ENCODE measurements at places on chromosomes 3 and 15. TPM values are rescaled to one million over a fixed set of nuclear protein-coding genes. Genes with fewer than 3 reads are reported as not detected.

The ACKR2 gene
- 0.35 TPM for total RNA-seq

The CCDC191 gene
- total RNA-seq: 6.4 TPM

The NR2E3 gene
- not detected for total RNA-seq

The CHL1 gene
- total RNA-seq: not detected

The SLC28A1 gene
- total RNA-seq: not detected

The IVD gene
- total RNA-seq: 37.0 TPM

The SLC22A14 gene
- total RNA-seq: not detected

The ST8SIA2 gene
- not detected for total RNA-seq

The NOX5 gene
- total RNA-seq: not detected

The IL16 gene
- 104 TPM for total RNA-seq

The EHD4 gene
- 57.6 TPM for total RNA-seq

DNA sequence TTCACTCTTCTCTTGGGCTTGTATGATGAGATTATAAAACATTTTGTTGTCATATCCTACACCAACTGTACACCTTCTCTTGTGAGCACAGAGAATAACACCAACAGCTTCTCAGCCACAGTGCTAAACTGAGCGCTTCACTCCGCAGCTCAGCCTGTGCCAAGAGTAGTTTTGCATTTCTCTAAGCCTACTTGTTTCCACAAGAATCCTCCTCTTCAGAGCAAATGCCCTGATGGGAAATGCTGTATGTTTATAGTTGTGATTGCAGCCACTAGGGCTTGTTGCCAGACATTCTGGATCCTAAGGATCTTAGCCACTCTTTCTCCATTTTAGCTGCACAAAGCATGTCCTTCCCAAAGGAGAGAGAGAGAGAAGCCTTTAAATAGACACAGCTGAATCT, 138.8 kb upstream of the PLXND1 start:
- no peak overlapping the region for H3K27ac ChIP-seq
- no peak for DNase-seq
- peaks cover 22% of the 10 kb centered on the region for H3K4me1 ChIP-seq
- H3K4me3 ChIP-seq: no peak overlapping the region

GRCh38 chr15:66847565-66847991, 145.5 kb downstream of the SMAD6 start:
- peaks cover 13% of the 10 kb centered on the region for H3K4me1 ChIP-seq
- peaks cover 46% of the 10 kb centered on the region for H3K27me3 ChIP-seq
- no peak overlapping the region for H3K4me3 ChIP-seq
- H3K27ac ChIP-seq: no peak overlapping the region
- H3K36me3 ChIP-seq: peaks cover 9% of the 10 kb centered on the region
- no peak for DNase-seq

DNA sequence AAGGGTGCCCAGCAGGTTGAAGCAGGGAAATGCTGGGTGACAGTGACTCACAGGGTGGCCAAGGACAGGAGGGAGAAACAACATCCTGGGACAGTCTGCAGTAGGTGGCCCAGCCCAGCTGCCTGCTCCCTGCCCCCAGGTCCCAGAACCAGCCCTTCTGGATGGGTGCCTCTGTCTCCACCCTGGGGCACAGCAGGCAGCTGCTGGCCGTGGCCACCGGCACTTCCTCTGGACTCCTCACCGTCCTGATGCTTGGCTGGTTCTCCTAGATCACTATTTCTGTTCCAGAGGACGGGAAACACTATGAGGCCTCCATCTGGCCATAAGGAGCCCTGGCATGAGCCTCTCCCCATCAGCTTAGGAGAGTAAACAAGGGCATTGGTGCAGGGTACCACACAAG, 258.9 kb downstream of the XXYLT1 start:
- H3K4me1 ChIP-seq: peaks cover 10% of the 10 kb centered on the region
- H3K4me3 ChIP-seq: no peak overlapping the region

- no peaks in the 10 kb centered on the region for H3K36me3 ChIP-seq
- DNase-seq: no peak
- H3K4me3 ChIP-seq: no peak overlapping the region
- no peaks in the 10 kb centered on the region for H3K27me3 ChIP-seq
These were observed 5.8 kb upstream of the DIS3L start for GRCh38 chr15:66287461-66288057.

GRCh38 chr3:137988152-137988551, 21.8 kb upstream of the CLDN18 start:
- no peak overlapping the region for H3K4me3 ChIP-seq
- no peaks in the 10 kb centered on the region for H3K4me1 ChIP-seq
- no peak for DNase-seq
- H3K36me3 ChIP-seq: no peaks in the 10 kb centered on the region

GRCh38 chr3:16433701-16434151, 79.8 kb downstream of the RFTN1 start:
- peaks cover 7% of the 10 kb centered on the region for H3K4me1 ChIP-seq
- no peak overlapping the region for H3K4me3 ChIP-seq
- no peaks in the 10 kb centered on the region for H3K36me3 ChIP-seq

DNA sequence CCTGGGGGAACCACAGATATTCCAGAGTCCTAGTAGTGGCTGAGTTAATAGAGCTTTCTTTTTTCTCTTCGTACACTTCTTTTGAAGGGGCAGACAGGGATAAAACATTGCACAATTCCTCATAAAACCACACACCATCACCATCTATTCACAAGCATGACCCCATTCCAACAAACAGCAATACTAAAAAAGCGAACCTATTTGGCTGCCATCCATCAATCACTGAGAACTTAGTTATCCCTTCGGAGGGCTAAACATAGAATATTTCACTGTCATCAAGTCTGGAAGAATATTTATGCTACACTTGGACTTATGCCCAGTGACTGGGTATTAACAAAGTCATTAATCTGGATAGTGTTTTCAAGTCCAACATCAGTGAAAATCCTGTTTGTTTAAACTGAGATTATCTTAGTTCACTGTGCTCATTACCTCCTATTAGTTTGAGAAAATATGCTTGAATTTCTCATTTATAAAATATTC, 80.3 kb upstream of the PRTG start:
- H3K4me3 ChIP-seq: no peak overlapping the region
- DNase-seq: no peak
- H3K27ac ChIP-seq: no peak overlapping the region
- H3K4me1 ChIP-seq: no peaks in the 10 kb centered on the region

DNA sequence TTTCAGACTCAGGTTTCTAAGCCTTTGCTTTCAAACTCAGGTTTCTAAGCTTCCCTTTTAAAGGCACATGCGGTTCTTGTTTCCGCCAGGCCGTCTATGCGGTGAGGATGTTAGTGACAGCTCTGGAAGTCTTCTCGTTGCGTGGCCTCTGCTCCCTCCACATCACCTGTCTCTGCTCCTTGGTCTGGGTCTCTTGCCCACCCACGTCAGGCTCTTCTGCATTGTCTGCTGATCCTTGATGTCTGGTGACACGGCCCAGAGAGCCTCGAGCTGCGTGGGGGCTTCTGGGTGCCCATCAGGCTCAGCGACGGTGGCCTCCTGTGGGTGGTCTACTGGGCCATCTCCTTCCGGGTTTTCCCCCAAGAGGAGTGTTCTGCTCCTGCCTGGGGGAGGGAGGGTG, 30.5 kb downstream of the KLF13 start:
- H3K4me3 ChIP-seq: peak overlapping the region; percentile 95
- DNase-seq: no peak
- H3K27ac ChIP-seq: peak overlapping the region; percentile 99
- no peaks in the 10 kb centered on the region for H3K27me3 ChIP-seq
- peaks cover 6% of the 10 kb centered on the region for H3K36me3 ChIP-seq
- peaks cover 77% of the 10 kb centered on the region for H3K4me1 ChIP-seq

DNA sequence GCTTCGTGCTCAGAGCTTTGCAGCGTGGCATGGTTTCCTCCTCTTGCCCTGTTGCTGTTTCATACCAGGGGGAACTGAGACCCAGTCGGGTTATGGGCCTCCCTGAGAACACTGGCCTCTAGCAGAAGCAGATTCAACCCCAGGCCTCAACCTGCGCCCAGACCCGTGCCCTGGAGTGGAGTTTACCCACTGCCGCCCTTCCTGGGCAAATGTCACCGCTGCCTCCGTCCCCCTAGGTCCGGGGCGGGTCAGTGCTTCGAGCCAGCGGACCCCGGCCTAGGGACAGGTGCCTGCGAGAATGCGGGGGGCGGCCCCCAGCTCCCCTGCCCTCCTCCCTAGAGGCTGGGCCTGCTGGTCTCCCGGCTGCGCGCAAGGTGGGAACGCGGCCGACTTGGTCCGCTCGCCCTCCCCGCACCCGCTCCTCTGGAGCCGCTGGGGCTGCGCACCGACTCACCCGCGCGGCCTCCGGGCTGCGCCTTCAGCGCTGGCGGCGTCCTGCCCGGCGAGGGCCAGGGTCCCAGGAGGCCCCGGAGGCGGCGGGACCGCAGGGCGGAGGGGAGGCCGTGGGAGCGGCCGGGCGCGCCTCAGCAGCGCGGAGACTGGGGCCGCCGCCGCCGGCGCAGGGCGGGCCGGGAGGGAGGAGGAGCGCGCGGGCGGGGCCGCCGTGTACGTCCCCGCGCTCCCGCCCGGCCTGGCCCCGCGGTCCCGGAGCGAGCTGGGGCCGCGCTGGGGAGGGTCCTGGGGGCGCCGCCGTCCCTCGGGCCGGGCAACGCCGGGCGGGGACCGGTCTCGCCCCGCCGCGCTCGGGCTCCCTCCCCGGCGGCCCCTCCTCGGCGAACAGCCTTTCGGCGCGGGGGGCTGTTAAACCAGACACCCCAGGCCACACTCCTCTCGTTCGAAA, at the start of gene PIGZ:
Gene PIGZ (minus strand): TSS at position 601 of the 901 bp plus-strand sequence. CDS start 16,802 bp downstream, outside the sequence.
- peak; percentile 17 for DNase-seq
- H3K36me3 ChIP-seq: no peaks in the 10 kb centered on the region
- H3K4me3 ChIP-seq: peak within 1 kb of the TSS; percentile 90
- no peaks in the 10 kb centered on the region for H3K27me3 ChIP-seq

DNA sequence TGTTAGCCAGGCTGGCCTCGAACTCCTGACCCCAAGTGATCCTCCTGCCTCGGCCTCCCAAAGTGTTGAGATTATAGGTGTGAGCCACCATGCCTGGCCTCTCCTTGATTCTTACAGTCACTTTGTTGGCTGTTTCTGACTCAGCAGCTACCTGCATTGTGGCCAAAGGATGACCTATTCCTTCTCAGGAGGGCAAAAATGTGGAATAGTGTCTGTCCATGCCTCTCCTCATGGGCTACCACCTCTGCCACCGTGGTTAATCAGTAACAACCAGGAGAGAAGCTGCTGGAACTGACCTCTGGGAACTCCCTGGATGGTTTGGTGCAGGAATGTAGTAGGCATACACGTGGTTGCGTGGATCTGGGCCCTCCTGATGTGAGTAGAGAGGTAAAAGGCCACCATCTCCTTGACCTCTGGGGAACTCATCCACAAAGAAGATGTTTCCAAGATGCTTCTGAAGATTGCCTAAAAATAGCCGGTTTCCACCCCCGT, 63.3 kb downstream of the FLNB start:
- H3K36me3 ChIP-seq: no peaks in the 10 kb centered on the region
- peaks cover 19% of the 10 kb centered on the region for H3K4me1 ChIP-seq
- H3K4me3 ChIP-seq: no peak overlapping the region
- no peak overlapping the region for H3K27ac ChIP-seq
- no peak for DNase-seq
- H3K27me3 ChIP-seq: no peaks in the 10 kb centered on the region

DNA sequence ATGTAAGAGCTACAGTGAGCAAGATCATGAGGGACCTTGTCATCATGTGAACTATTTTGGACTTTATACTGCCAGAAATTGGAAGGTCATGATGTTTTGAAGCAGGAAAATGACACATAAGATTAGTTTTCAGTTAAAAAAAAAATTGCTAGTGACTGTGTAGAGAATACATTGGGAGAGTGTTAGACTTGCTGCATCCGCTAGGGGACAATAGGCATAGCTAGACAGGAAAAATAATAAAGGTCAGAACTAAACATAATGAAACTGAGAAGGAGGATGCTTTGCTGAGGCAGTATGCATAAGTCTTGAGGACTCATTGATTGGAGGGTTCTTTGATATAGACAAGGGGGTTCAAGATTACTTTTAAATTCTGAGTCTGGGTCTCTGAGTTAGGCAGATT, 275.8 kb upstream of the KCNH8 start:
- no peaks in the 10 kb centered on the region for H3K36me3 ChIP-seq
- DNase-seq: no peak
- no peak overlapping the region for H3K27ac ChIP-seq
- no peaks in the 10 kb centered on the region for H3K27me3 ChIP-seq

DNA sequence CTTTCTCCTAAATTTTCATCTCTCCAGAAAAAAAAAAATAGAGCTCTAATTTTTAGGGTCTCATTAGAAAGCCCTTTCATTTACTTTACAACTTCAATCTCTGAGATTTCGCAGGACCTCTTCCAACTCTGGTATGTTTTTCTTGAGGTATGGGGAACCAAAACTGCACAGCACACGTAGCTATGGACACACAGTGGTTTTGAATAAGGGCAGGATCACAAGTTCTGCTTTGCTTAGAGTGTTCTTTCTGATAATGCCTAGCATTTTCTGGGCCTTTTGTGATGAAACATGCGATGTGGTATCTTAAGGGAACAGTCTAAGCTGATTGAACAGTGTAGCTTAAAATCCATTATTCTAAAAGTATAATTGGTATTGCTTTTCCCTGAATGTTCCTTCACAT, 25.3 kb downstream of the ZNF592 start:
- peaks cover 14% of the 10 kb centered on the region for H3K36me3 ChIP-seq
- H3K27ac ChIP-seq: no peak overlapping the region
- H3K27me3 ChIP-seq: no peaks in the 10 kb centered on the region
- H3K4me3 ChIP-seq: no peak overlapping the region
- peaks cover 37% of the 10 kb centered on the region for H3K4me1 ChIP-seq

- DNase-seq: peak; percentile 17
- H3K36me3 ChIP-seq: peaks cover 17% of the 10 kb centered on the region
- H3K27ac ChIP-seq: peak overlapping the region; percentile 84
These were observed 79.0 kb upstream of the DCLK3 start for GRCh38 chr3:36843065-36844051.

DNA sequence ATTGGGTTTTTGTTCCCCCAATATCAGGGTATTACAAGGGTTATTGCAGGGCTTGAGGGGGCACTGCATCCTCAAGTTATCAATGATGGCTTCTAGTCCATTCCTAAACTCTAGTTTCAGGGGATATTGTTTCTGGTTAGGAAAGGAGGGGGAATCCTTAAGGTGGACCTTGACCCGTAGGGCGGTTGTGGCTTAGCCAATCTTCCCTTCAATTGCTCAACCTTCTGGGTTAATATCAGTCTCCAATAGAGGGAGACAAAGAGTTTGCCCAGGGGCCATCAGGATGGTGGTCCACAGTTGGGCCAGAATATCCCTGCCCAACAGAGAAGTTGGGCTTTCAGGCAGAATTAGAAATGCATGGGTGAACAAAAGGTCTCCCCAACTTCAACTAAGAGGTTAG, 214.9 kb downstream of the BCHE start:
- no peak overlapping the region for H3K4me3 ChIP-seq
- H3K27me3 ChIP-seq: no peaks in the 10 kb centered on the region
- no peak overlapping the region for H3K27ac ChIP-seq
- no peaks in the 10 kb centered on the region for H3K4me1 ChIP-seq
- H3K36me3 ChIP-seq: no peaks in the 10 kb centered on the region

Measured in T-helper 17 cell (primary cell).